Right ventricle myocardium superior (tissue), 1 donor: ENCODE measurements at places on chromosomes 2 and 18. TPM values are rescaled to one million over a fixed set of nuclear protein-coding genes. Genes with fewer than 3 reads are reported as not detected.
A peak's percentile ranks its signal among the peaks of the same experiment; 100 is the strongest.

DNA sequence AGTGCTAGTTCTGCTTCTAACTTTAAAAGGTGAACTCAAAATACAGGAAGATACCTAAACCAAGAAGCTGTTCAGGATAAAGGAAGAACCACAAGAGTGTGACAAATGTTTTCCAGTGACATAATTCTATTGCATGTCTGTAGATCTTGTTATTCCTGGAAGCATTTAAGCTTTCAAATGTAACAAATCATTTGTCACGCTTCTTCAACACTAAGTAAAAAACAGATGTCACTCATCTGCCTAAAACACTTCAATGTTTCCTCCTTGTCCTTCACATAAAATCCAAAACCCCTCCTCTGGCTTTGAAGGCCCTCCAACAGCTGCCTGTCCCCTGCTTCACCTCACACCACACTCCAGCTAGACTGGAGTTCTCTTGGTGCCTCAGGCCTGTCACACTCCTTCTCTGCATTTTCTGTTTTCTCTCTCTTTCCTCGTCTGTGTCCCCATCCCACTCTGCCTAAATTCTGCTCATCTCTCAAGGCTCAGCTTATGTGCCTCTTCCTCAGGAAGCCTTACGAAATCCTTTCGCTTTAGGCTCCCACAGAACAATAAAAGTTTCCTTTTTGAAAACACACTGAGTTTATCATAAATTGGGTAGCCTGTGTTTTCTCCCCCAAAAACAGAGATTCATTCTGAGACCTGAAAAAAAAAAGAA is 6.4 kb upstream of the CLEC4F start:
- no peak for DNase-seq

GRCh38 chr2:147351784-147352183 is 493.0 kb upstream of the ACVR2A start:
- no peak for DNase-seq

- no peak for DNase-seq
Observed at GRCh38 chr2:157523270-157524247, 79.7 kb upstream of the CYTIP start.

GRCh38 chr2:130252880-130253645 is 54.8 kb upstream of the TUBA3E start:
- DNase-seq, result no peak

DNA sequence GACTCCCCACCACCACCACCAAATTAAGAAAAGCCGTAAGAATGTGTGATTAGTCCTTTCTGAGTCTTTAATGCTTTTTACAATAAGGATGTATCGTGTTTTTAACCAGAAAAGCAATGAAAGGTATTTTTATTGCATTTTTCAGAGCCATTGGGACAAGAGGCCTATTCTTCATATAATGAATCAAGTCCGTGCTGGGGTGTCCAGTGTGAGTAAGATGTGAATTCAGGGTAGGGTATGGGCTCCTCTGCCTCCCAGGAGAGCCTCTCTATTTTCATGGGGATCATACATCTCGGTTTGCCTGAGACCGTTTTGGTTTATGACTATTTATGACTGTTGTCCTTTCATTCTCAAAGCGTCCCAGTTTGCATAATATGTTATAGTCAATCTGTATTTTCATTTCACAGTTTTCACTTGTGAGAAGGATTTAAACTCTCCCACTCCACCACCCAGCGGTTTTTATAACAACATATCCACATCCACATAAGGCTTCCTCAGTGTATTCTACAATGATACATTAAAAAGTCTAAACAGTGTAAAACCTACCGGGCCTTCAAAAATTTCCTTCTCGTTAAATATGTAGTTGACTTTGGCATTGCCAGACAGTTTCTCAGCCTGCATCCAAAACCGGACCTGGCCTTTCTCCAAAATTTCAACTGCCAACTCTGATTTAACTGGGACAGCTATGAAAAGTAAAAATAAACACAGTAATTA is 80.8 kb upstream of the LPIN2 start:
- no peak for DNase-seq

KANSL1L gene
- 15.8 TPM for total RNA-seq

DNA sequence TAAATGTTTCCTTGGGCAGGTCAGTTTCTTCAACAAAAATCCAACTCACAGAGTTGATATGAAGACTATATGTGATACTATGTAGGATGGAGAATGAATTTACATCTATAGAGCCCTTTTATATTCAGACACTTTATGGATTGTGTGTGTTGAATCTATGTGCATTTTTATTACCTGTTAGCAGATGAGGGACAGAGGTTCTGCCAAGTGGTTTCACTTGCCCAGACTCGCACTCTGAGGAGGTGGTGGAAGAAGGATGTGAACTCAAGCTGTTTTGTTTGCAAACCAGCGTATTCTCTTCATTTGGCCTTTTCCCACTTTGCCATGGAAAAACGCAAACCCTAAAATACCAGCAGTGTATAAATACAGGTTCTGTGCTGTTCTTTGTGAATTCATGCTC is 237.6 kb downstream of the TDRD15 start:
- no peak for DNase-seq

DNA sequence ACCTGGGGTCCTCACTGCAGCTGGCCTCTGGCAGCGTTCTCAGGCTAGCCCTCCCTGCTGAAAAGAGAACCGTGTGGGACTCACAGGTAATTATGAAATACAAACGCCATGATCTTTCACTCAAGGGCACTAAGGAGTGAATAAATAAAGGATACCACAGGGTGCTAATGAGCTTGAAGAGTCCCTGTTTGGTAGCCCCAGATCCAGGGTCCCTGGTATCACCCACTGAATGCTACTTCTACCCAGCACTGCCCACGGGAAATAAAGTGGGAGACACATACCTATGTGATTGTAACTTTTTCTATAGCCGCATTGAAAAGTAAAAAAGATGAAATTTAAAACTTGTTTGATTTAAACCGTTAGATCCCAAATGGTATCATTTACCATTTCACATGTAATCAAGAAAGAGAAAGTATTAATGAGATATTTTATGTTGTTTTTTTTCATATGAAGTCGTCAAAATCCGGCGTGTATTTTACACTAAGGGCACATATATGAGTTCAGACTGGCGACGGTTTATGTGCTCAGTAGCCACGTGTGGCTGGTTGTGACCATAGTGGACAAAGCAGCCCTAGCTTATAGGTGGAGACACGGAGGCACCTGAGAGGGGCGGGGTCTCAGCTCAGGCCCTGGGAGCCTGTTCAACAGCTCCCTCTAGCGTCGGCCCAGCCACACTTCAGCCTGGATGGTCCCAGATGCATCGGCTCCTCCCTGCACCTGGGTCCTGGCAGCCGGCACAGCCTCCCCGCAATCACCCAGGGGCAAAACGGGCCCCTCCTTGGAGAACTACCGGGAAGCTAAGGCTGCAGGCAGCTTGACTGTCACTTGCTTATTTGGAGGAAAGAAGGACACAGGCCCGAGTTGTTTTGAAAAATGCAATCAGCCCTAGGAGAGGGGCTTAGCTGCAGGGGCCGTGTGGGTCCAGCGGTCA is 39.2 kb downstream of the ODC1 start:
- DNase-seq, result peak; percentile 88

GRCh38 chr2:240791821-240792628 is 28.0 kb downstream of the KIF1A start:
- DNase-seq, result peak; percentile 34

EVA1A gene
- total RNA-seq, result 0.97 TPM

KCNG2 gene
- total RNA-seq, result not detected

ACVR1C gene
- 0.54 TPM for total RNA-seq

GRCh38 chr2:174693344-174693743 is 70.9 kb downstream of the CHRNA1 start:
- DNase-seq, result no peak

DNA sequence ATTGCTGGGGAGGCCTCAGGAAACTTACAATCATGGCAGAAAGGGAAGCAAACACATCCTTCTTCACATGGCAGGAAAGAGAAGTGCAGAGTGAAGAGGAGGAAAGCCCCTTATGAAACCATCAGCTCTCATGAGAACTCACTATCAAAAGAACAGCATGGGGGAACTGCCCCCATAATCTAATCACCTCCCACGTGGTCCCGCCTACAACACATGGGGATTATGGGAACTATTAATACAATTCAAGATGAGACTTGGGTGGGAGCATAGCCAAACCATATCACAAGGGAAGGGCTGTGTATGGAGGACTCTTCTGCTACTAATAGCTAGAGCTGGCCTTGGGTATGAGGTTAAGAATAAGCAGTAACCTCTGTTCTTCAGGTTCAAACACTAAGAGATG is 8.8 kb upstream of the SETBP1 start:
- no peak for DNase-seq

GRCh38 chr2:218816561-218817011 is 15.0 kb downstream of the PRKAG3 start:
- DNase-seq, result no peak

CRYBA2 gene
- total RNA-seq, result not detected

GREB1L gene
- total RNA-seq, result 8.0 TPM

DNA sequence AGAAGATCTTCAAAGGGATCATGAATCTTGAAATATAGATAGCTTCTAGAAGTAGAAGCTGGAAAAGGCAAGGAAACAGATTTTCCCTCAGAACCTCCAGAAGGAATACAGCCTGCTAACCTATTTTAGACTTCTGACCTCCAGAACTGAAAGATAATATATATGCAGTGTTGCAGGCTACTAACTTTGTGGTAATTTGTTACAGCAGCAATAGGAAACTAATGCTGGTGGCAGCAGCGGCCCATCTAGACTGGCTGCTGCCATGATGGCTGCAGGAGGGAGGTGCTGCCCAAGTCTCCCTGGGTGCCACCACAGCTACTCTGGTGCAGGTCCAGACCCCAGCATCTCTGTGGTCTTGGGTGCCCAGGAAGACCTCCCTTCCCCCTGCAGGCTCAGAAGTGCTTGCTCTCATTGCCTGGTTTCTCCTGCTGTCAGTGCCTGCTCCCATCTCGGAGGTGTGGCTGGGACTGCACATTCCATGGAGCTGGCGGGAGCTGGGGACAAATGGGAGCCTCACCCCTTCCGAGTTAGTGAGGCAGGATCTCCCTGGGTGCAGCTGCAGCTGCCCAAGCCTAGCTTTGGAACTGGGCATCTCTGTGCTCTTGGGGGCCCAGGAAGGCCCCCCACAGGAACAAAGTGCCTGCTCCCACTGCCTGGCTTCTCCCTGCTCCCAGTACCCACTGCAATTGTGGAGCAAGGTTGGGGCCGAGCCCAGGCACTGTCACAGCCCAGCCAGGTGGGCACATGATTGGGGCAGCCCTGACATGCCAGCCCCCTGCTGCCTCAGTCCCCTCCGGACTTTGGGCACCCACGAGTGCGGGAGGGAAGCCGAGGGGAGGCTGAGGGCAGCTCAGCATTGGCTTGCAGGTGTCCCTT is 18.1 kb upstream of the CCDC88A start:
- no peak for DNase-seq

DNA sequence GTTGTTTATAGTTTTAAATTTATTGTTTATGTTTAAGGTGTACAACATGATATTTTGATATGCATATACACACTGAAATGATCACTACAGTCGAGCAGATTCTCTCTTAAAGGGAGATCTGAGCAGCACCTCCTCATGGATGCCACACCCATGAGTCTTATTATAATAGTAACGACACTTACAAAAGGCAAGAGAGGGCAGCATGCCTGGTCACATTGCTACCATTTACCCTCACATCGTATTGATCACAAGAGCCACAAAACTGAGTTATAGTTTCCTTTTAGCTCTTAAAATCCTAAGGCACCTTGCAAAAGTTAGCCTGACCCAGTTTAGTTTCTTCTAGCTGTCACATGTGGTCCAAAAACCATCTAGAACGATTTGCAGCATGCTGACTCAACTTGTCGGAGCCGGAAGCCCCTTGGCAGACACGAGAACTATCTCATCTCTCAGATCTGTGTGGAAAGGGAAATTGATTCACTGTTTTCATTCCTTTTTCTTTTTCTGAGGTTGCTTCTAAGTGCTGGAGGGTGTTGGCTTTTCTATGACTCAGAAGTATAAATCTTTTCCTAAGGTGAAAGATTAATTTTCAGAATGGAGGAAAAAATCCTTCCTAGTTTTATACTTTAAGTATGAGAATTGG is 85.3 kb downstream of the CDC42EP3 start:
- DNase-seq, result peak; percentile 42

DNA sequence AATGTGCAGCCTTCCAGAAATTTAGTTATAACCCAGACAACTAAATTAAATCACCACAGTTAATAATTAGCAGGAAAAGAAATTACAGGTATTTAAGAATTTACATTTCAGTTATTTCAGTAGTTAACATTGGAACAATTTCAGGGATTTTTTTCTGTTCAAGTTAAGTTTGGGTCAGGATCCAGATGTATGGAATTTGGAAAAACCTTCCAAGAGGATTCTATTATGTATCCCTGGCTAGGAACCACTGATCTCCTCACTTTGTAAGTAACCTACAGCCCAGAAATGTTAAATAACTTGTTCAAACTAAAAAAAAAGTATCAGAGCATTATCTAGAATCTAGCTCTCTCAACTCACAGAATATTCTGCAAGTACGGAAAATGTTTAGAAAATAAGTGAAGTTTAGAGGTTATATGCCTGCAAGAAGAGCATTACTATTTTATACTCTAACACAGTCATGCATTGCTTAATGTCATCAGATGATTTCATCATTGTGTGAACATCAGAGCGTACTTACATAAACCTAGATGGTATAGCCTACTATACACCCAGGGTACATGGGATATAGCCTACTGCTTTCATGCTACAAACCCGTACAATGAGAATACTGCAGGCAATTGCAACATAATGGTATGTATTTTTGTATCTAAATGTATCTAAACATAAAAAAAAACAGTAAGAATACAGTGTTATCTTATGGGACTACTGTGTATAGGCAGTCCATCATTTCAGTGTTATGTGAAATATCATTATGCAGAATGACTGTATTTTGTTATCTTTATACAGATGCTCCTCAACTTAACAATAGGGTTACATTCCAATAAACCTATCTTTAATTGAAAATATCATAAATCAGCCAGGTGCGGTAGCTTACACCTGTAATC is 6.1 kb downstream of the NCKAP1 start:
- no peak for DNase-seq

DNA sequence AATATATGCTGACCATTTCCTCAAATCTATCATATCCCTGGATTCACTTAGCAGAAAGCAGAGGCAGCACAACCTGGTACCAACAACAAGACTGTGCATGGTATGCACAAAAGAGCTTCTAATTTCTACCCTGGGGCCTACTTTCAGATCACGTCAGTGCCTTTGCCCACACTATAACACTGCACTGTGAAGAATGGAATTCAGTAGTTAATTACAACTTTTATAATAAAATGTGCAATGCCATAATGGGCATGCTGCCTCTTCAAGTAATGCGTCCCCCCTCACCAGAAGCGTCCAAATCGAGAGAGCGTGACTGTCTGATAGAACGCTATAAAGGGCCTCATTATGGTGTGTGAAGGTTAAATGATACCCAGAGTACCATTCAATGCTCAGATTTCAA is 328.1 kb upstream of the PKDCC start:
- no peak for DNase-seq
